ENCODE measurements at places on chromosomes 2 and 18.

GRCh38 chr18:3605486-3605952, 155.5 kb downstream of the TGIF1 start:
- no peak for DNase-seq

- DNase-seq, result no peak
Measured at GRCh38 chr2:148932536-148932935, 57.5 kb downstream of the KIF5C start.

DNA sequence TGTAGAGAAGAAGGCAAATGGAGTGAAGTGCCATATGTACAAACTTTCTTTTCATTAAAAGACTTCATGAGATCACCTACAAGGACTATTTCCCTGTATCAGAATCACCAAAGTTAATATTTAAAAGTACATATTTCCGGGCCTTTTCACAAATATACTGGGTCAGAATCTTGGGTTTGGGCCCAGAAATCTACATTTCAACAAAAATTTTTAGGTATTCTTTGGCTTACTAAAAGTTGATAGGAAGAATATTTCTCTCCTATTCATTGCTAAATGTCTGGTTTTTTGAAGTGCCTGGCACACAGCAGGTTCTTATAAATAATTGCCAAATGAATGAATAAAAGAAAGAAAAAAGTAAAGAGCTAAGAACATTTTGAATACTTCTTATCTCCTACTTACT, 843.8 kb upstream of the ACVR2A start:
- DNase-seq, result no peak

- DNase-seq, result peak; percentile 72
Measured at GRCh38 chr18:24491927-24492834, 31.7 kb downstream of the HRH4 start.

- DNase-seq, result no peak
Measured at GRCh38 chr2:231161252-231161839, 36.5 kb upstream of the HTR2B start.

- DNase-seq, result no peak
Measured at GRCh38 chr18:55012008-55012407, 52.7 kb upstream of the CCDC68 start.
